ENCODE measurements at places on chromosomes 2 and 18.

GRCh38 chr2:20758997-20759396 lies 63.9 kb downstream of the LDAH start:
- no peak for DNase-seq

DNA sequence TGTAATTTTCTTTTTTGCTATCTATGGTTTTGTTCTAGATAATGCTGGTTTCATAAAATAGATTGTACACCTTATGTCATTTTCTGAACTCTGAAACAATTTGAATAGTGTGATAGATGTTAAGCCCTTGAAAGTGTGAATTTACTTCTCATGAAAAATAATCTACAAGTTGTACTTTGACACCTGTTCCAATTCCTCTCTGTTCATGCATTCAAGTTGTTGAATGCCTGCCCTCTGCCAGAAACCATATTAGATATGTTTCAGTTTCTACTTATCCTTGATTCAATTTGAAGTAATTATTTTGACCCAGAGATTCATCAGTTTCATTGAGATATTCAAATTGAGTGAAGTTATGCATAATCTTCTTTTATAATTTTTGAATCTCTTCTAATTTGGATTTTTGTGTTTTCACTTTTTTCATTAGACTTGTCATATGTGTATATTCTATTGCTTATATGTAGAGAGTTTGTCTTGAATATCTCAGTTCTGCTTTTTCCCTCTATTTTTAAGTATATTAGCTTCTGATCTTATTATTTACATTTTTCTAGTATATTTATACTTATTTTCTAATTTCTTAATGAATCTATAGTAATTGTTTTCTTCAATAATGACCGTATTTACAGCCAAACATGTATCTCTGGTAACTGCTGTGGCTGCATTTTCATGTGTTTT lies 143.3 kb upstream of the TACR1 start:
- DNase-seq = no peak

DNA sequence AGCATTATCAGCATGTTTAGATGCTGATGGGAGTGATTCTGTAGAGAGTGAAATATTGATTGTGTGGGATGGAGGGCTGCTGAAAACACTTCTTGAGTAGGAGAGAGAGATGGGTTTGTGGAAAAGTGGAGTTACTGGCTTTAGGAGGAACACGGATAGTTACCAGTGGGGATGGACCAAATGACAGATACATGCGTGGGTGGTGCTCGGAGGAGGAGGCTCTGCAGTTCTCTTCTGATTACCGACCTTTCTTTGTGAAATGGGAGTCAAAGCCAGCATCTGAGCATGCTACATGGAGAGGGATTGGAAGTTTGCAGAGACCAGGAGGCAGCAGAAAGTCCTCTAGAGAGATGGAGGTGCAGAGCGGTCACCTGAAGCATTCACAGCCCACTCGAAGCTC lies 26.3 kb downstream of the RNF144A start:
- no peak for DNase-seq

- no peak for DNase-seq
Observed at GRCh38 chr2:20588918-20589871, 61.7 kb downstream of the HS1BP3 start.

DNA sequence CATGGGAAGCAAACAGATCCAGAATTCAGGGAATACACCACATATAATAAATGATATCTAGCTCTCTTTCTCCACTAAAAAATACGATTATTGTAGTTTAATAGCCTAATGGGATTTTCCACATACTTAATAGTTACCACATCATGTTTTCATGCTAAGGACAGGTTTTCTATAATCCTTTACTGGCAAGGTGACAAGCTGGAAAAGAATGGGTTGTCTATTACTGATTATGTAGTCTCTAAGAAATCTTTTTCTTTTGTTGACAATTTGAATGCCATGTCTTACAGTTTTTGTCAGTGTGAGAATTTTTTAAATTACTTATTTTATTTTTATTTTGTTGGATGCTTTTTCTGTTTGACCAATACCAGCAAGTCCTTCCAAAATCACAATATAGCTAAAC lies 177.8 kb downstream of the GALNT13 start:
- DNase-seq = no peak

DNA sequence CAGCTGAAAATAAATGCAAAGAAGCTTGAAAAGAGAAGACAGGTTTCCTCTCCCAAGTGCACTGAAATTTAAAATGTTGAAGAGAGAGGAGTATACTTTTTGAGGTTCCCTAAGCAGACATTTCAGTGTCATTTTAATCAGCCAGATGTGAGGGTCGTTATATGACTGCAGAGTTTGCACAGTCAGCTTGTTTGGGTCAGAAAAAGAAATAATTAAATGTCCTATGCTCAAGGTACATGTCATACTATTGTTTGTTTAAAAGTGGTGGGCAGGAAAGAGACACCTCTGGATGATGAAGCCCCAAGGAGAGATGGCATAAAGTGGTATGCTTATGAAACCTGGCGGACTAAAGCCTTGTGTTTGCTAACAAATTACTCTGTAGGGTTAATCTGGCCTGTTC lies 55.2 kb downstream of the CCDC85A start:
- no peak for DNase-seq

DNA sequence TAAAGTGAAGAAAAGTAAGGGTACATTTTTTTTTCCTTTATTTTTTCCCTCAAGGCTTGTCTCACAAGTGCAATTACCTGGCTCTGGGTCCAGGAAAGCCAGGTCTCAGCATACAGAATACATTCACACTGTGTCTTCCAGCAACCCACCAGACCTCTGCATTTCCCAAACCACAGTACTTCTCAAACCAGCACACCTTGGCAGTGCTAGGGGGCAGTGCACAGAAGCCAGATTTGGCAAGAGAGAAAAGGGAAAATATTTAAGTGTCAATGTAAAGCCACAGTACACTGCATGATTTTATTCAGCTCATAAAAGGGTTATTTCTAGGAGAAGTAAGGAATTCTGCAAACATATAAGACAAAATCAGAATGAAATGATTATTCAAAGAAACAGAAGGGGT lies 172.8 kb downstream of the NRXN1 start:
- DNase-seq = no peak

DNA sequence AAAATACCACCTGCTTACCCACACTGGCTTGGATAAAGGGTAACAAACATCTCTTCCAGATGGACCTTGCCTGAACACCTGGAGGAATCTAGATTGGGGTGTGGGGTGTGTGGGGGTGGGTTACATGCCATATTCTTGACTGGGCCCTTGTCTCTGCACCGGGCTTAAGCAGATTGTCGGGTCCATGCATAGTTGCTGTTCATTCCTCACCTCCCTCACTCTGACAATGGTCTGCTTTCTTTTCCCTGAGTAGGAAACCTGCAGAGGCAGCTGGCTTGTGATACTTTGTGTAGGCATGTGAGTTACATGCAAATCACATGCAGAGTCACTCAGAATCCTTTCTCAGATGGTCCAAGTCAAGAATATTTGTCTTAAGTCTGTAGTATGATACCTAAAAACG lies 112.8 kb upstream of the GLS start:
- DNase-seq = no peak

- DNase-seq = no peak
Observed at GRCh38 chr2:30695749-30696148, 111.5 kb downstream of the CAPN13 start.

- no peak for DNase-seq
Observed at GRCh38 chr2:148538375-148538774, 106.2 kb upstream of the EPC2 start.

DNA sequence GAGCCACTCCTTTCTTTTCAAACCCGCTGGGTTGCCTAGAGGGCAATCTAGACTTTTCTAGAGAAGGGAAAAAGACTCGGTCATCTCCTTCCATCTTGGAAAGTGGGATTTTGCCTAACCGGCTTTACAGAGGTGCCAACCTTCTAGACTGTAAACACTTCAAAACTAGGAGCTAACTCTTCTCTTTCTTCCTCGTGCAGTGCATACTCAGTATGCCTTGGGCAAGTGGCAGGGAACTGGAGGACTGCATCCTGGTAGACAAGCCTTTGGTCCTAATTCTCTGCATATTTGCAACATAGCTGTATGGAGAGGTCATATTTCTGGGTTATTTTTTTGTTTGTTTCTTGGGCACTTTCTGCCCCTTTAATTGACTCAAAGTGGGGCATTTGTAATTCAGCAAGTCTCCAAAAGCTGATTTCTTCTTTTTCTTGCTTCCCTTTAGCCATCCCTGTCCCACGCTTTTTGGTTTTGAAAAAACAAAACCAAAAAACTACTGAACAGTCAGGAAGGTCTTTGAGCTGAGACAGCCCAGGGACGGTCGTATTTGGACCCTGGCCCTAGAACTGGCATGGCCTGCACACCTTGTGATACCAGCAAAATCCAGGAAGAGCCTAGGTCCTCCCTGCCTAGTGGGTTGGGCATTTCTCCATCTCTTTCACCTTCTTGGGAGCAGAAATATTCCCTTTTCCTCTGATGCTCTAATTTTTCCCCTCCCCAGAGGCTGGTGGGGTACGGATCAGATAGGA lies 5.8 kb upstream of the GATA6 start:
- DNase-seq = no peak
